ENCODE measurements at places on chromosomes 3 and 15. TPM values are rescaled to one million over a fixed set of nuclear protein-coding genes. Genes with fewer than 3 reads are reported as not detected.

GRCh38 chr3:41907330-41908073, 54.4 kb downstream of the ULK4 start:
- H3K27me3 ChIP-seq = no peaks in the 10 kb centered on the region
- H3K36me3 ChIP-seq = peaks cover 6% of the 10 kb centered on the region
- no peak overlapping the region for H3K4me3 ChIP-seq
- no peak for DNase-seq
- H3K4me1 ChIP-seq = no peaks in the 10 kb centered on the region

DNA sequence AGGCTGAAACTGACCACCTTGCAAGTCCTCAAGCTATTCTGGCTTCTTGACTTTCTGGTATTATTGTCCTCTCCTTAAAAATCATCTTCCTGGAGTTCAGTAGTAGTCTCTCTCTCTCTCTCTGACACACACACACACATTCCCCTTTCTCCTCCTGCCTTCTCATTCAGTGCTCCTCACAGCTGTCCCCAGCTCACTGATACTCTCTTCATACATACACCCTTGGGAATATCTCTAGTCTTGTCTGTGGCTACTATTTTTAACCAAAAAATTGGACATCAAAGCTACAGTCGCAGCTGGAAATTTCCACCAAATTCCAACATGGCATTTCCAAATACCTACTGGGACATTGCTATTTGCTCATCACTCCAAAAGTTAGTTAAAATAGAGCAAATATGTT, 178.9 kb downstream of the ECT2 start:
- no peak overlapping the region for H3K27ac ChIP-seq
- H3K4me1 ChIP-seq = no peaks in the 10 kb centered on the region
- H3K4me3 ChIP-seq = no peak overlapping the region
- DNase-seq = no peak
- H3K36me3 ChIP-seq = no peaks in the 10 kb centered on the region

DNA sequence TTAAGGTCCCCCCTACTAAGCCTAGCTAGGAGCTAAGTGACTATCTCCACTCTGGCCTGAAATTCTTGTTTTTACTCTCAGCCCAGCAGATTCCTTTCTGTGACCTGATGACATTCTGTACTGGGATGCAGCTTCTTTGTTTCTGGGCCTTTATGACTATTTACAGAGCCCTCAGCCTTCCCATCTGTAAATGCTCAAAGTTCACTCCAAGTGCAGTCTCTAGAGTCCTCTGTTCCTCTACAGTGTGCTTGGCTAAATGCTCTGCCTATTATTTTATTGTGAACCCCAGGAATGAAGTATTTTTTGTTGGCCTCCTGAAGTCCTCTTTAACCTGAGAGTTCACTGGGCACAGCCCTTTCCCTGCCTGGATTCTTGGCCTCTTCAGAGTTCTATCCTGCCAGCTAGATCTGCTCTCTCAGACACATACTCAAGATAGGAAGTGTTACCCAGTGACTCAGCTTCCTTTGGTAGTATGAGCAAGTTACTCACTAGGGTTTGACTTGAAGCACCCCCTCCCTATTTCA, 278.1 kb upstream of the P2RY1 start:
- H3K36me3 ChIP-seq = peaks cover 2% of the 10 kb centered on the region
- H3K4me1 ChIP-seq = peaks cover 21% of the 10 kb centered on the region
- no peak for DNase-seq
- H3K27ac ChIP-seq = no peak overlapping the region
- H3K27me3 ChIP-seq = no peaks in the 10 kb centered on the region

GRCh38 chr3:171959532-171960089, 79.8 kb upstream of the FNDC3B start:
- no peaks in the 10 kb centered on the region for H3K27me3 ChIP-seq
- peaks cover 1% of the 10 kb centered on the region for H3K36me3 ChIP-seq
- no peak overlapping the region for H3K4me3 ChIP-seq

GRCh38 chr3:10011631-10012030, 14.6 kb upstream of the FANCD2 start:
- H3K27ac ChIP-seq = no peak overlapping the region
- peak overlapping the region; percentile 67 for H3K4me3 ChIP-seq
- DNase-seq = no peak
- peaks cover 44% of the 10 kb centered on the region for H3K4me1 ChIP-seq

DNA sequence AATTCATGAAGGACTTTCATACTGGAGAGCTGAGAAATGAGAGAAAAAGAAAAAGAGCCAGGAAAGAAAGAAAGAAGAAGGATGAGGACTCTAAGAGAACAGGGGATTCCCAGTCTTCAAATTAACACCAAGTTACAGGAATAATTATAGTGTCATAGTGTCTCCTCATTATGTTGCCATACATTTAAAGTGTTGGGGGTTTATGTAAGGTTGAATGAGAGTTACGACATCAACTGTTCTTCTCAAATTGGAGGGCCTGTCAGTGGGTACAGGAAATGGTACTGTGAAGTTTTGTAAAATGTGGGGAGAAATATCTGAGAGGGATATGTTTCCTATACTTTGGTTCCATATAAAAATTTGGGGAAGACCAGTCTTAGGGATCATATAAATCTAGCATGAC, 12.3 kb upstream of the CD200 start:
- no peaks in the 10 kb centered on the region for H3K36me3 ChIP-seq
- no peak for DNase-seq
- H3K27ac ChIP-seq = no peak overlapping the region
- no peak overlapping the region for H3K4me3 ChIP-seq

GRCh38 chr15:50166216-50166615, 15.8 kb upstream of the SLC27A2 start:
- peaks cover 18% of the 10 kb centered on the region for H3K27me3 ChIP-seq
- no peak overlapping the region for H3K27ac ChIP-seq
- DNase-seq = no peak
- H3K4me1 ChIP-seq = peaks cover 5% of the 10 kb centered on the region
- no peaks in the 10 kb centered on the region for H3K36me3 ChIP-seq

SH2D7 gene
- total RNA-seq = not detected

PP2D1 gene
- total RNA-seq = not detected

KCNH8 gene
- not detected for total RNA-seq

TXNRD3 gene
- total RNA-seq = 11.3 TPM

LDHAL6B gene
- total RNA-seq = not detected

EXD1 gene
- not detected for total RNA-seq
